ENCODE measurements at places on chromosomes 3 and 15.
A peak's percentile ranks its signal among the peaks of the same experiment; 100 is the strongest.

- DNase-seq: no peak
Measured at GRCh38 chr15:69725957-69726356, 273.3 kb downstream of the RPLP1 start.

DNA sequence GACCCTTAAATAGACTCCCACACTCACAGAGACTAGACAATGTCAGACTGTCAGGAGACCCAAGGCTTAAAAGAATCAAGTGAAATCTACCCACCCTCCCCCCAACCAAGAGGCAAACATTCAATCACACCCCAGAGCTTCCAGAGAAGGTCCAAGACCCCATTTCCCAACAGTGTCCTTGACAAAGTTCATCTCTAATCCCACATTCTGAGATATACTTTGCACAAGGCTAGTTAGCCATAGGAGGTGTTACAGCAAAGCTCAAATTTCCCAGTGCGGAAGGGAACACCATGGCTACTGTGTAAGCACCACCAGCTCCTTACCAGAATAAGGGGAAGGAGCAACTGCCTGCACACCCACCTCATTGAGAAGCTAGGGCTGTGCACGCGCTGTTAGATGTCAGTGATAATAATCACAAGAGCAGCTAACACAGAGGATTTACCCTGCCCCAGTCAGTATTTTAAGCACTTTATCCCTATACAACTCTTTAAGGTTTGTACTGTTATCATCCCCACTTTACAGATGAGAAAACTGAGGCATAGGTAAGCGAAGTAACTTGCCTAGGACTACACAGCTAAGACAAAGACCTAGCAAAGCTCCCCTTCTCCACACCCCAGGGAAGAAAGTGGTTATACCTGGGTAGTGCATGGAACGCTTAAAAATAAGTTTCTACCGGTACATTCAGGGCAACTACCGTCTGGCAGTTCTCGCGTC, 17.3 kb downstream of the SPATA12 start:
- no peak for DNase-seq

GRCh38 chr15:66019826-66020398, 150.6 kb downstream of the RAB11A start:
- DNase-seq: no peak

GRCh38 chr3:189567322-189567721, 63.9 kb upstream of the TP63 start:
- DNase-seq: no peak

DNA sequence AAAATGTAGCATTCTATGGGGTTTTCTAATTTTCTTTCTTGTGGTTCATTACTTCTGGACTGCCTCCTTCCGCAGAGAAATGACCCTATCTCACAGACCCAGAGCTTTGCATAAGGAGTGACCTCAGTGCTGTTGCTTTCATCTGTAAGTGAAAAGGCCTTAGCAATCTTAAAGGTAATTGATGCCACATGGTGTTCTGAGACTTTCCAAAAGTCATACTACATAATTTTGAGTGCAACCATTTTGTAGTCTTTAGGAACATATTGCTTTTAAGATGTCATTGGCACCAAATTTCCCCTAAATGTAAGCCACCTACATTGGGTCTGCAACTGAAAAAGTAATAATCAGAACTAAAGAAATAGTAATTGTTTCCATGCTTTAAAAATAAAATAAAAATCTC, 9.2 kb upstream of the HHLA2 start:
- no peak for DNase-seq

GRCh38 chr15:40843261-40843884, 475 bp upstream of the SPINT1 start:
- DNase-seq: no peak

- DNase-seq: peak; percentile 84
Measured at GRCh38 chr3:143973259-143974021, 1.8 kb downstream of the DIPK2A start.

- DNase-seq: no peak
Measured at GRCh38 chr15:45414215-45414885, 36.0 kb upstream of the GATM start.

- no peak for DNase-seq
Measured at GRCh38 chr3:53225181-53225580, 30.6 kb downstream of the TKT start.

GRCh38 chr3:101999177-101999779, 150.0 kb downstream of the NFKBIZ start:
- no peak for DNase-seq

GRCh38 chr3:22969276-22969675, 233.9 kb upstream of the UBE2E2 start:
- no peak for DNase-seq

- no peak for DNase-seq
Measured at GRCh38 chr15:63094495-63094931, 27.1 kb upstream of the LACTB start.

- no peak for DNase-seq
Measured at GRCh38 chr15:71844916-71845315, 34.6 kb downstream of the NR2E3 start.

- no peak for DNase-seq
Measured at GRCh38 chr3:159831466-159831865, 157.2 kb upstream of the IL12A start.

- DNase-seq: no peak
Measured at GRCh38 chr3:151178208-151178845, 24.7 kb downstream of the GPR171 start.

- no peak for DNase-seq
Measured at GRCh38 chr3:71051893-71052687, 531.4 kb downstream of the FOXP1 start.

- no peak for DNase-seq
Measured at GRCh38 chr3:134328147-134328591, 46.1 kb downstream of the AMOTL2 start.

GRCh38 chr3:132926098-132926497, 112.1 kb upstream of the TMEM108 start:
- no peak for DNase-seq

GRCh38 chr3:87120881-87121280, 106.2 kb upstream of the CHMP2B start:
- peak; percentile 89 for DNase-seq

DNA sequence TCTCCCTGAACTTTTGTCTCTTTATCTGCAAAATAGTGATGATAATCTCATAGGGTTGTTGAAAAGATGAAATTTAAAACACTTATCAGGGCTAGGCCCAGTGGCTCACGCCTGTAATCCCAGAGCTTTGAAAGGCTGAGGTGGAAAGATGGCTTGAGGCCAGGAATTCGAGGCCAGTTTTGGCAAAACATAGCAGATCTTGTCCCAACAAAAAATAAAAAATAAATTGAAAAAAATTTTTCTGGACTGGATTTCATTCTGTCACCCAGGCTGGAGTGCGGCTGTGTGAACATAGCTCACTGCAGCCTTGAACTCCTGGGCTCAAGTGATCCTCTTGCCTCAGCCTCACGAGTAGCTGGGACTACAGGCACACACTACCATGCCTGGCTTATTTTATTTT, 29.6 kb downstream of the LMLN start:
- DNase-seq: no peak

- DNase-seq: no peak
Measured at GRCh38 chr3:24541935-24542334, 47.3 kb upstream of the THRB start.

DNA sequence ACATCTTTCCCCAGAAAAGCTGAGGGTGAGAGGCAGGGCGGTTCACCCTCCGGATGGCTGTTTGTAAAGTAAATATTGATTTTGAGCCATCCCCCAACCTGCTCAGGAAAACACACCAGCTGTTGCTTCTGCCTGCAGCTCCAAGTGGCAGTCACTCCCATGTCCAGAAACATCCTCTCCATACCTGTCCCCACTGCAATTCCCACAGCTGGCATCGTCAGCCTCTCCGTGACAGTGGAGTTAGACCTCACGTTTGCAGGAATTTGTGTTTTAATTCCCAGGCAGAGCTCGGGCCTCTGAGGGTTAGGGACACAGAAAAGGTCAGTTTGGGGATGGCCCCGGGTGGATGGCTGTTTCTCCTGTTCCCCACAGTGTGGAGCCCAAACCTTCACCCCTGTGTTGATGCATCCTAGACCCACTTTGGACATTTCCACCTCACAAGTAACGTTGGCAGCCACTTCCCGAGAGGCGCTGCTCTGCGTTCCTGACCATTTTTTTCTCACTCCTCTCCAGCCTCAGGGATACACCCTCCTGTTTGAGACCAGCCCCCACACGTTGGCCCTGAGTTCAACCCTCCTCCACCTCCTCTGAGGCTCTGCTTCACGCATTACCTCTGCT, 11.8 kb upstream of the FAM174B start:
- no peak for DNase-seq

DNA sequence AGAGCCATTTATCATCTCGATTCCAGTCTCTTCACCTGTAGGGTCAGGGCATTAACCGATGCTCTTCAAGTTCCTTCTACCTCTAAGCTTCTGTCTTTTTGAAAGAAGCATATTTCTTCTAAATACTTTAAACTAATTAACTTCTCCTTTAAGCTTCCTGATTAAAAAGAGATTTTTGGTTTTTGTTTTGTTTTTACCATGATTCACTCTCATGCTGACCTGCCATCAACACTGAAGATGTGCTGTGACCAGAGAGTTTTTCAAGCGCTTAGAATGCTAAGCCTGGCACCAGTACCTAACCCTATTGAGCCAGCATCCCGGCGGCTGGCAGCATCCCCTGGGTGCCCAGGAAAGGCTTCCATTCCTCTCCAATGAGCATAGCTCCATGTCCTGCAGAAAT, 89.3 kb downstream of the FOXP1 start:
- DNase-seq: no peak

GRCh38 chr15:69910514-69910913, 187.2 kb downstream of the TLE3 start:
- DNase-seq: no peak

- no peak for DNase-seq
Measured at GRCh38 chr3:33392144-33392543, 48.1 kb downstream of the UBP1 start.

GRCh38 chr15:62165793-62166375, 799 bp upstream of the C2CD4B start:
- no peak for DNase-seq

GRCh38 chr3:197749315-197749600, 425 bp upstream of the FYTTD1 start:
- DNase-seq: peak; percentile 76

GRCh38 chr3:169173231-169173630, 490.3 kb downstream of the MECOM start:
- no peak for DNase-seq

DNA sequence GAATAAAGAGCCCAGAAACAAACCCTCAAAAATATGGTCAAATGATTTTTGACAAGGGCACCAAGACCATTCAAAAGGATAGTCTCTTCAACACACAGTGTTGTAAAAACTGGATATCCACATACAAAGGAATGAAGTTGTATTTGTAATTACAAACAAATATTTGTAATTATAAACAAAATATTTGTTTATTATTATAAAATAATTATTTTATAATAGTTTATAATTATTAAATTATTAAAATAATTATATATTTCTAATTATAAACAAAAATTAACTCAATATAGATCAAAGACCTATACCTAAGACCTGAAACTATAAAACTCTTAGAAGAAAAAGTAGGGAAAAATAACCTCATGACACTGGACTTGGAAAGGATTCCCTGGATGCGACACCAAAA, 23.3 kb upstream of the ACAN start:
- DNase-seq: no peak

DNA sequence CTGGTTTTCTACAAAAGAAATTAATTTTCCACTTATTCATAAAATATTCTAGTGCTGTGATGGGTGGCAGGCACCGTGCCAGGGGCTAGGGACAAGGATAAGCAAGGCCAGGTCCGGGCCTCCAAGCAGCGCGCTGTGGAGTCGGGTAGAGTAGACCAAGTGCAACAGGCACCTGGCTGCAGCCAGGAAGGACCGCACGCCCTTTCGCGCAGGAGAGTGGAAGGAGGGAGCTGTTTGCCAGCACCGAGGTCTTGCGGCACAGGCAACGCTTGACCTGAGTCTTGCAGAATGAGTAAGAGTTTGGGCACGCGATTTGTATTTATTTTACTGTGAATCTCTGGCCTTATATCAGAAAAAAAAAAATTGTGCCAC, at the start of gene CASR:
CASR (plus strand) TSS at position 148 of the 372 bp plus-strand sequence. CDS start 70,522 bp downstream, outside the sequence.
- DNase-seq: no peak

DNA sequence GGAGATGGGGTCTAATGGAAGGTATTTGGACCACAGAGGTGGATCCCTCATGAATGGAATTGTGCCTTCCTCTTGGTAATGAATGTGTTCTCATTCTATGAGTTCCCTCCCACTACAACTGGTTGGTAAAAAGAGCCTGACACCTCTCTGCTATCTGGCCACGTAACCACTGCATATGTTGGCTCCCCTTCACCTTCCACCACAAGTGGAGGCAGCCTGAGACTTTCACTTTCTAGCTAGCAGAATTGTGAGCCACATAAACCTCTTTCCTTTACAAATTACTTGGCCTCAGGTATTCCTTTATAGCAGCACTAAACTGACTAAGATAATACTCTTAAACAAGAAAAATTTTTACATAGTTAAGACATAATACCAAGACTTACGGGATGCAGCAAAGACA, 155.3 kb downstream of the NR1I2 start:
- DNase-seq: no peak

DNA sequence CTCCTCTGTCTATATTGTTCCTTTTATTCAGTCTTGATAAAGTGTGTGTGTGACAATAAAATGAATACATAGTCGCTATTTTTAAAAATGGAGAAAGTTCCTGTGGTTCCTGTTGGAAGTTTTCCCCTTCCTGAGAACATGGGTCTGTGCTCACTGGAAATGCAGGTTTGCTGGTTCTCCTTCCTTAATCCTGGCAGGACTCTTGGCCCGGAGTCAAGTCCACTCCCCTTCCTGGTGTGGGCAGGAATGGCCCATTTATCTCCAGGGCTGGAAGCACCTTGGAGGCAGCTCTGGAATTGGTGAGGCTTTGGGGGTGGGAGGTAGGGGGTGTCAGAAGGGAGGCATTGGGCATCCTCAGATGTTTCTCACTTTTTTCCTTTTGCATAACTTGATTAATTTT, 30.1 kb downstream of the FOXL2 start:
- no peak for DNase-seq

GRCh38 chr3:58116985-58117384, 93.8 kb downstream of the DNASE1L3 start:
- DNase-seq: no peak

GRCh38 chr3:125032100-125032643, 23.6 kb downstream of the HEG1 start:
- no peak for DNase-seq

DNA sequence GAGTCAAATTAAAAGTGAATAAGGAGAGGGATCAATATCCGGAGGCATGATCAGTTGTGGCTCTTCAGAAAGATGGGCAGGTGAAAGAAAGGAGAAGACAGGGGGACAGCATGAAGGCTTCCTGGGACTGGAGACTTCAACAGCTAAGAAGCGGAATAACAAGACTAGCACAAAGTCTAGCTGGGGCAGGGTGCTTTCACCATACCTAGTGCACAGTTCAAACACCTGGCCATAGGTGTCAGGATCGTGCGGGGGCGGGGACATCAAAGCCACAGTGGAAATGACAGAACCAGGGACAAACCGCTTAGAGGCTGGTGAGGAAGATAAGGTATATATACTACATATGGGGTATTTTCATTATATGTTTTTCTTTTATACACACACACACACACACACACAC, 66.2 kb upstream of the FOXP1 start:
- DNase-seq: no peak
